Articular chondrocyte of knee joint (primary cell): ENCODE measurements at places on chromosomes 11 and 22. TPM values are rescaled to one million over a fixed set of nuclear protein-coding genes. Genes with fewer than 3 reads are reported as not detected.

RAB39A gene
- not detected in 2 replicates for total RNA-seq

FGF3 gene
- not detected in 2 replicates for total RNA-seq

C11orf97 gene
- total RNA-seq = not detected in 2 replicates

KCNQ1OT1 gene
- 6.4 and 8.1 TPM in 2 replicates for total RNA-seq

LRP4 gene
- 1.2 and 2.5 TPM in 2 replicates for total RNA-seq

KDM4D gene
- total RNA-seq = 1.0 and 1.1 TPM in 2 replicates

CRYBB3 gene
- not detected in 2 replicates for total RNA-seq

TBX10 gene
- not detected in 2 replicates for total RNA-seq

MICAL2 gene
- total RNA-seq = 36.7 and 43.6 TPM in 2 replicates

SPTY2D1 gene
- total RNA-seq = 22.6 and 24.6 TPM in 2 replicates

KCNK4 gene
- 0.11 TPM in 1 of 2 replicates, not detected in the other for total RNA-seq

MMP1 gene
- total RNA-seq = 13.7 and 21.8 TPM in 2 replicates

TNNT3 gene
- 0.43 TPM in 1 of 2 replicates, not detected in the other for total RNA-seq

PAMR1 gene
- total RNA-seq = 11.9 and 33.9 TPM in 2 replicates

RAG2 gene
- total RNA-seq = not detected in 2 replicates

ACRV1 gene
- total RNA-seq = 0.11 TPM in 1 of 2 replicates, not detected in the other
